Cardiac atrium fibroblast (primary cell): ENCODE measurements at places on chromosomes 5 and 9. TPM values are rescaled to one million over a fixed set of nuclear protein-coding genes. Genes with fewer than 3 reads are reported as not detected.

The SOX30 gene
- total RNA-seq: not detected in 2 replicates

The RNF183 gene
- not detected in 2 replicates for total RNA-seq

The ADAMTS6 gene
- total RNA-seq: 3.1 and 7.5 TPM in 2 replicates

The CRHBP gene
- total RNA-seq: 13.8 TPM in 1 of 2 replicates, not detected in the other

The ADRA1B gene
- total RNA-seq: 5.2 and 5.6 TPM in 2 replicates

The LCN12 gene
- not detected in 2 replicates for total RNA-seq

The MGAT1 gene
- 153 and 173 TPM in 2 replicates for total RNA-seq

The AMACR gene
- total RNA-seq: 7.9 and 9.9 TPM in 2 replicates

The ESM1 gene
- total RNA-seq: 1.8 and 16.4 TPM in 2 replicates

The C9orf153 gene
- total RNA-seq: 0.16 TPM in 1 of 2 replicates, not detected in the other

The SHISAL2B gene
- total RNA-seq: not detected in 2 replicates

The MRRF gene
- total RNA-seq: 16.7 and 21.1 TPM in 2 replicates

The KIF4B gene
- total RNA-seq: not detected in 2 replicates

The ANKRD34B gene
- total RNA-seq: not detected in 2 replicates

The SLC27A6 gene
- total RNA-seq: not detected in 2 replicates

The FKBP15 gene
- 14.1 and 14.6 TPM in 2 replicates for total RNA-seq

The FCN2 gene
- not detected in 2 replicates for total RNA-seq

The SCGB3A2 gene
- total RNA-seq: not detected in 2 replicates

The SPINK6 gene
- total RNA-seq: not detected in 2 replicates

The DND1 gene
- not detected in 2 replicates for total RNA-seq

The CCDC180 gene
- under 0.01 TPM in 1 of 2 replicates, not detected in the other for total RNA-seq

The RELL2 gene
- 2.8 and 5.8 TPM in 2 replicates for total RNA-seq

The KCTD16 gene
- under 0.01 and 0.90 TPM in 2 replicates for total RNA-seq

The ALDH1A1 gene
- total RNA-seq: 4.0 and 4.9 TPM in 2 replicates

The UQCRQ gene
- 149 and 159 TPM in 2 replicates for total RNA-seq

The ZBTB26 gene
- total RNA-seq: 2.5 and 3.2 TPM in 2 replicates

The FGD3 gene
- not detected in 2 replicates for total RNA-seq

The FST gene
- total RNA-seq: 77.1 and 92.4 TPM in 2 replicates
